Astrocyte of the hippocampus (primary cell): ENCODE measurements at places on chromosomes 5 and 9.

DNA sequence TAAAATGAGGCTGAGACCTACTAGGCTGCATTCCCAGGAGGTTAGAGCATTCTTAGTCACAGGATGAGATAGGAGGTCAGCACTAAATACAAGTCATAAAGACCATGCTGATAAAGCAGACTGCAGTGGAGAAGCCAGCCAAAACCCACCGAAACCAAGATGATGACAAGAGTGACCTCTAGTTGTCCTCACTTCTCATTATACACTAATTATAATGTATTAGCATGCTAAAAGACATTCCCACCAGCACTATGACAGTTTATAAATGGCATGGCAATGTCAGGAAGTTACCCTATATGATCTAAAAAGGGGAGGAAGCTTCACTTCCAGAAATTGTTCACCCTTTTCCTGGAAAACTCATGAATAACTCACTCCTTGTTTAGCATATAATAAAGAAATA lies 88.6 kb downstream of the PLPPR1 start:
- peak; percentile 6 for DNase-seq

GRCh38 chr9:115099901-115100300 lies 18.1 kb downstream of the TNC start:
- DNase-seq: peak; percentile 66

DNA sequence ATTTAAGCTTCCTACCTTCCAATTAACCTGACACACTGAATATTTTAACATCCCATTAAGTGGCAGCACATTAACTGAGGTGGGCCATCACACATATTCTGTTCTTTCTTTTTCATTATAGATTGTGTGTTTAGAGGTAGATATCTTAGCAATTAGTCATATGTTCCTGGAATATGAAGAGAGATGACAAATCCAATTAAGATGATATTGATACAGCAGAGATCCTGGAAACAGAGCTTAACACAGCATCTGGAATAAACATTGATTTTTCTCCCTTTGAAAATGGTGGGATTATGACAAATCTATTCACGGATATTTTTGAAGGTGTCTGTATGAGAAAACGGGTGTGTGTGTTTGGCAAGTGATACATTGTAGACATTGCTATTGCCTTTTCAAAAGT lies 448.0 kb downstream of the CDH10 start:
- no peak for DNase-seq

- no peak for DNase-seq
Measured at GRCh38 chr9:116861321-116861720, 174.2 kb downstream of the TRIM32 start.

GRCh38 chr9:121350993-121351561 lies 19.0 kb downstream of the STOM start:
- peak; percentile 95 for DNase-seq
